ENCODE measurements at places on chromosomes 7 and 10. TPM values are rescaled to one million over a fixed set of nuclear protein-coding genes. Genes with fewer than 3 reads are reported as not detected.

Gene GIMAP5
- total RNA-seq = not detected

Gene PGAM2
- 1.4 TPM for total RNA-seq

- DNase-seq = no peak
Measured at GRCh38 chr7:110698576-110698975, 392.4 kb upstream of the LRRN3 start.

GRCh38 chr10:94097656-94098055 lies 103.9 kb downstream of the PLCE1 start:
- no peak for DNase-seq

DNA sequence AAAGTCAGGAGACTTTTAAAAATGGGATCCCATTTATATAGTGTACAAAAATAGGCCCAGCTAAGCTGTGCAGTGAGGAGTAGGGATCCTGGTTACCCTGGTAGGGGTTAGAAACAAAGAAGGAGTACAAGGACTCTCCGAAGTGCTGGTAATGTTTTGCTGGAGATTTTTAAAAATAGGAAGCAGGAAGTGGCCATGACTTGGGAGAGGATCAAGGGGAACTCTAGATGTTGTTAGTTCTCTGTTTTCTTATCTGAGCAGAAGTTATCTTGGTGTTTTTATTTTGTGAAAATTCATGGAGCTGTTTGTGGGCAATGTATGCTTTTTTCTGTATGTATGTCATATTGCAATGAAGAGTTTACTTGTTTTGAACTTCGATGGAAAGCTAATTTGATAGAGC lies 373.9 kb downstream of the SFMBT2 start:
- DNase-seq = no peak

Gene DNAJC12
- total RNA-seq = 2.9 TPM

Gene NYAP1
- total RNA-seq = 4.6 TPM

DNA sequence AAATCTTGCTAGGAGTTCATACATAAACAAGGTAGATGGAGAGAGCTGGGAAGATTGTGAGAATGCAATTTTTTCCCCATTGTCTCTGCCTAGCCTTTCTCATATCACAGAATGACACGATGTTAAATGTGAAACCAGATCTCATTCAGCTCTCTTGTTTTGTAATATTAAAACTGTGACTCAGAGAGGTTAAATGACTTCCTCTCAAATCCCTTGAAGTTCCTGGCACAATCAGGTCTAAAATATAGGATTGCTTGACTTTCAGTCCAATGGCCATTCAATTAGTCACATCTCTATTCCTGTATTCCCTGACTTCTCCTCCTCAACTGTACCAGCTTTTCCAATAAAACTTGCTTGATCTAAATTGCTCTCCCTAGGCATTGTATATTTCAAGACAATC lies 3.1 kb downstream of the ANKRD22 start:
- no peak for DNase-seq

Gene SUN3
- total RNA-seq = not detected

DNA sequence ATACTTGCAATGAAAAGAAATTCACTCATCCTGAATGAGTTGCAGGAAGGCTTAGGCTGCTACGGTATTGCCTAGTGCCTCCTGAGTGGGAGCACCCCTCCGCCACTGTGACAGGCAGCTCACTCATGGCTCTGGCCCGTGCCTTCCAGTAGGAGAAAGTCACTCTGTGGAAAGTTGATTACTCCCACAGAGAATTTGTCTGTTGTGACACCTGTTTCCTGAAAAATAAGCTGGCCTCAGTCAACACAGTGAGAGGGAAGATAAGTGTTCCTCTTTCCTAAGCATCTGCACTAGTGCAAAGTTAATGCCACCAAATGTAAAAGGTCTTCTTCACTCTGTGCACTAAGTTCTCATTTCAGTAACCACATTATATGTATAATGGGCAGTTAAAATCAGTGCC lies 158.8 kb upstream of the INHBA start:
- no peak for DNase-seq

- DNase-seq = no peak
Measured at GRCh38 chr10:126127481-126128029, 231.2 kb downstream of the FANK1 start.

- no peak for DNase-seq
Measured at GRCh38 chr10:124367936-124368335, 50.8 kb downstream of the OAT start.

Gene PILRB
- 32.2 TPM for total RNA-seq

Gene SEMA3C
- 0.98 TPM for total RNA-seq

Gene ANK3
- 48.9 TPM for total RNA-seq

Gene KLF14
- total RNA-seq = not detected

DNA sequence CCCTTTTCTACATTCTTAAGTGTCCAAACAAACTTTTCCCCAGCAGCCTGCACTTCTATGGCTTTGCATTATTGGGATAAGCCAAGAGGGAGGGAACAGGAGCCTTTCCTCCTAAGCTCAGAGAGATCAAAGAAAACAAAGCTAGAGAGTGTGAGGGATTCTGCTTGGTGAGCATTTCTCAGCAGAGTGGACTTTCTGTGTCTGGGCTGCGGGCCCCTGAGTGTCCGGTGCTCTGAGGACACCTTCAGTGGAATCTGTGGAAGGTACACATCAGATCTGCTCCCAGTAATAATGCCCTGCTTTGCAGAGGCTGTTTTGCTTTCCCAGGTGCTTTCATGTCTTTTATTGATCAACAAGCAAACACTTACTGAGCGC lies 50.2 kb downstream of the KCNMA1 start:
- DNase-seq = no peak

DNA sequence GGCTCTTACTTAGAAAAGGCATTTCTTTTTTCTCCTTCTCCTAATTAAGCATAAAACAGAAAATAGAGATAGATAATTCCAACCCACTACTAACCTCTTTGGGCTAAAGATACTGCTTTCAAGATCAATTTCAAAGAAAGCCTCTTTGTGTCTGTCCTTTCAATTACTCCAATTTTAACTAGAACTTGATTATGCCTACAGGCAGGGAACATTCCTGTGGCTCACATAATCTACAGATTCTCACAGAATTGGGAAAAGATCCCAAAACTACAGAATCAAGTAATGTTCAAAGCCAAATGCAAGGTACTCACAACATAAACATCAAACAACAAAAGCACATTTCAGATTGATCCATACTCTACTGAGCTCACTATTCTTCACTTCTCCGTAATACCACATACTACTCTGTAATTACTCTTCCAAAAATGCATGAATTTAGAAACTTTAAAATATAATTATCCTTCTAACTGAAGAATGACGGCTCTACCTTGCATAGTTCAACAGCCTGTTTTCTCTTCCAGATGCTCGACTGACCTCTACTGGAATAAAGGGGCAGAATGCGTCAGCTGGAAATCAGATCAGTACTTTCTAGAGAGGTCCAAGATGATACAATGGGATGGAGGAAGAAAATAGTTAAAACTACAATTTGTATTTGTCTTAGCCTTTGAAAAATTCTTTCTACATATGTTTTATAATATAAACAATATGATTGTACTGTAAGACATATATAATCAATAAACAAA lies 3.9 kb downstream of the MTERF1 start:
- no peak for DNase-seq

GRCh38 chr7:43589728-43590127 lies 6.8 kb downstream of the STK17A start:
- DNase-seq = no peak

Gene CLRN3
- not detected for total RNA-seq

DNA sequence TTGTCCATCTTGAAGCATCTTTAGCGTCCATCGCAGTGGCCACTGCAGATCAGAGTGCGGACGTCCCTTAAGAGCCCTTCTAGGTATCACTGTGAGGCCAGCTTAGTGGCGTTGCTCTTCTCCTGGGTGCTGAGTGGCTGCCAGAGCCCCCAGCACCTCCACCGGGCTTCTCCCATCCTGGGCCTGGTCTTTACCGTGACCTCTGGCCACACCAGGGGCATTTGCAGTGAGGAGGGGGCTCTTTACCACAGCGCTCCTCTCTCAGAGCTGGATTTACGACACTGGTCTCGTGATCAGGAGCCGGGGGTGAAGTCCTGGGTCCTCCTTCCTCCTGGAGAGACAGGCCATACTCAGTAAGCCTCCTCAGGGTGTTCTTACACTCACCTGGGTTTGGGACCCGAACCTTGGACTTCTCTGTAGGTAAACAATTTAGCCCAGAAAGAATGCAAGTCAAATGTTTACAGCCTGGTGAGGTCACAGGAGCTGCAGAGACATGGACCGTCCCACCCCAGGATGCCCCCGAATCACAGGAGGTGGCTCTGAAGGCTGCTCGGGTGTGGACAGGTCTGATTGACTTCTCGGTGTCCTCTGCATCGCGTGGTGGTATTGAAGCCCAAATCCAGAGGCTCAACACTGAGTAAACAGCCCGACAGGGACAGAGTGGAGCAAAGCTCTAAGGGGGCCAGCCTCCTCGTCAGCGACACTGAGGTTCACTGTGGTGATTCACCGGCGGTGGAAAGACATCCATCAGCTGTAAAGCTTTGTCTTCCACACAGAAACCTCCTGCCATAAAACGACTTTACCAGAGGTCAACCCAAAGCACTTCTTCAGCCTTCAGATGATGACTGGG lies 33.0 kb downstream of the JAKMIP3 start:
- peak; percentile 37 for DNase-seq

DNA sequence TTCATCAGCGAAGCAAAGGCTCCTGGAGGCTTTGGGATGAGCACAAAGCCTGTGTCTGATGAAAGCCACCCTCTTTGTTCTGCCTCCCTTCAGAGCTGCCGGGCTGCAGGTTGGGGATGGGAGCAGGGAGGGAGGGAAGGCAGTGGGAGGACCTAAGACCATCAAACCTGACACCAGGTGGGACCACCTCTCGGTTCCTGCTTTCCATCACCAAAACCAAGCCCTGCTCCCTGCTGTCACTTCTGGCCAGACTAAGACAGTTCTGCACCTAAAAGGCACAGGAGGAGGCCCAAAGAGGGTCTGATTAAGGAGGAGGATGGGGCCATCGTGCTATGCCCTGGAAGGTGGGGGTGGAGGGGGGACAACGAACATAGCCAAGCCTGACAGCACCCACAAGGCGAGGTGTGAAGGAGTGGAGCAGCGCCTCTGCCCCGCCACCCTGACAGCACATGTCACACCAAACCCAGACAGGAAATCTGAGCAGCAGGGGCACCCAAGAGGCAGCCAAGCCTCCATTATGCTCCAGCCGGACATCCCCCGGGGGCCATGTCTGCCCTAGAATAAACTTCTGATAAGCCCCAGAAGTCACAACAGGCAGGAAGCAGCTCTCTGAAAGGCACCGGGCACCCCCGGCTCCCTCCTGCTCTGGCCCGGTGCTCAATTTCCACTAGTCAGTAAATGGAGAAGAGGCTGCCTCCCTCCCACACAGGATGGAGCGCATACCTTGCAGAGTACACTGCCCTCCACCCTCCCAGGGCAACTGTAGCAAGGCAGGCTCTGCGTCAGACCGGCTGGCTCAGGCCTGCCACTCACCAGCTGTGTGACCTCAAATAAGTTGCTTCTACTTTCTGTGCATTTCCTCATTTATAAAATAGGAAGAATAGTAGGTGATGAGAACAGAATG lies 48.9 kb downstream of the DLG5 start:
- peak; percentile 72 for DNase-seq

- peak; percentile 31 for DNase-seq
Measured at GRCh38 chr10:78898341-78899097, 170.2 kb upstream of the ZMIZ1 start.

- DNase-seq = no peak
Measured at GRCh38 chr7:70764701-70765208, 367.2 kb upstream of the GALNT17 start.

Gene MAGI2
- total RNA-seq = 27.3 TPM

All from H1 (cell line).